C1 segment of cervical spinal cord (tissue), 14 donors: ENCODE measurements at places on chromosomes 1 and 21.

GRCh38 chr1:157965584-157965983, 27.9 kb upstream of the KIRREL1 start:
- no peak for DNase-seq

DNA sequence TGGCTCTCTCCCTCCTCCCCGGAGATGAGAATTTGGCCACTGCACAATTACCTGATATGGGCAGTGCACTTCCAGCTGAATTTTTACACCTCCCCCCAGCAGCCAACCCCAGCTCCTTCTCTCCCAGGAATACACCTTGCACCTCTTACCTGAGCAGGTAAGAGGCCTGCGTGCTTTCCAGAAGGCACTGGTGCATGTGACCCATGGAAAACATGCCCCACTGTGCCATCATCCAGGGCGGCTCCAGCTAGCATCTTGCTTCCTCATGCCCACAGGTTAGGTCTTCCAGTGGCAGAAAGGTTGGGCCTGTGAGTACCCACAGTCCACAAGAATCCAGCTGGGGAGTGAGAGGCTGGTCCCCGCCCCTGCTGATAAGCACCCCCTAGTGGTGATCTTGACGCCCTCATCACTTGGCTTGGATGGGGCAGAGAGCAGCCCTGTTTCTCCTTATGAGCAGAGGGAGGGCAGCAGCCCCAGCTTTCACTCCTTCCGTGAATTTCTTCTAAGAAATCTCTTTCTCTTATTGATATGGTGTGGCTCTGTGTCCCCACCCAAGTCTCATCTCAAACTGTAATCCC, 57.8 kb downstream of the EDARADD start:
- no peak for DNase-seq

- no peak for DNase-seq
Measured at GRCh38 chr21:15735409-15735808, 5.6 kb downstream of the USP25 start.

- DNase-seq = no peak
Measured at GRCh38 chr1:95991787-95992520, 729.6 kb upstream of the PTBP2 start.

GRCh38 chr1:209587789-209588188, 4.3 kb downstream of the CAMK1G start:
- no peak for DNase-seq

GRCh38 chr1:172638885-172639831, 19.7 kb upstream of the FASLG start:
- DNase-seq = no peak
